ENCODE measurements at places on chromosomes 16 and 17. TPM values are rescaled to one million over a fixed set of nuclear protein-coding genes. Genes with fewer than 3 reads are reported as not detected.

Gene ODAD4
- total RNA-seq, result 1.1 TPM

Gene TMEM132E
- not detected for total RNA-seq

Gene KRTAP4-9
- not detected for total RNA-seq

Gene OR3A3
- not detected for total RNA-seq

Gene TP53TG3C
- not detected for total RNA-seq

Gene CHST4
- not detected for total RNA-seq

Gene TEX19
- total RNA-seq, result not detected

Gene CHP2
- total RNA-seq, result not detected

Measured in activated CD8-positive, alpha-beta memory T cell treated with anti-CD3 and anti-CD28 coated beads, Interleukin-2, amount 10 ng/mL, durations not matched to agents 7 days and 5 days (primary cell).